Cardiac septum (tissue), 1 donor: ENCODE measurements at places on chromosomes 4 and X. TPM values are rescaled to one million over a fixed set of nuclear protein-coding genes. Genes with fewer than 3 reads are reported as not detected.

GRCh38 chrX:15293451-15293850 lies 22.0 kb downstream of the ASB11 start:
- DNase-seq, result no peak

GRCh38 chr4:165502916-165503907 lies 124.4 kb downstream of the CPE start:
- DNase-seq, result no peak

- DNase-seq, result no peak
Measured at GRCh38 chr4:189177130-189177529, 763.5 kb upstream of the FRG1 start.

GRCh38 chrX:46573892-46574773 lies 568 bp downstream of the CHST7 start:
- DNase-seq, result no peak

- DNase-seq, result no peak
Measured at GRCh38 chrX:154546354-154547244, at the start of gene G6PD. Gene G6PD (minus strand): TSS chrX:154546846. CDS start chrX:154546155, 691 bp downstream.

DNA sequence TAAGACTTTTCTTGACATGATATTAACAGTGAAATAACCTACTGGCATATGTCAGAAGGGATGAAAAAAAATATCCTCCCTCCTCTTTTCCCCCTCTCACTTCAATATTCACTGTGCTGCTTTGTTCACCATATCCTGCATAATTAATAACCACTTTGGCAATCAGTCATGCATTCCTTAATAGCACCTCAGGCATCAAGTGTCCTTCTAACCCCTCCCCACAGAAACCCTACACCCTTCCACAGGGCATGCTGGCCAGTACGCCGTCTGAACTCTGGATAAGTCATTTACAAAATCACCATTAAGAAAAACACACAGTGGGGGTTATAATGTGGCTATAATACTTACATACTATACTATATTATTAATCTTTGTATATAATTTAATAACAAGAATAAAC lies 165.9 kb downstream of the PDGFC start:
- no peak for DNase-seq

DNA sequence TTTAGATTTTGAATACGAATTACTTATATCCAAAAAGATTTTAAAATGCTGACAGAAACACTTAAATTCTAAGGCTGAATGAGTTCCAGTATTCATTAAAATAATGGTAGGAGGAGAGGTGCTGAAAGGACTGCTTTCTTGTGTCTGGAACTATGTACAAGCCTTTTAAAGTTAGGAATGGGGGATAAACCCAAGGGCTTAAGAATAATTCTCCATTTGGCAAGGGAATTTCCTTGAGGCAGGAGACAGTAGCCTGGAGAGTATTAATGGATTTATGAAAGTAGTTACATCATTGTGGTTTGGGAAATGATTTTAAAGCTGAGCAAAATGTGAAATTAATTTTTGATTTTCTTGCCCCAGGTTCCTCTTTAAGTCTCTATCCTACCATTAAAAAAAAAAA lies 266.5 kb upstream of the KCNIP4 start:
- DNase-seq, result no peak

GRCh38 chr4:53103481-53103880 lies 241.4 kb downstream of the RASL11B start:
- DNase-seq, result no peak

DNA sequence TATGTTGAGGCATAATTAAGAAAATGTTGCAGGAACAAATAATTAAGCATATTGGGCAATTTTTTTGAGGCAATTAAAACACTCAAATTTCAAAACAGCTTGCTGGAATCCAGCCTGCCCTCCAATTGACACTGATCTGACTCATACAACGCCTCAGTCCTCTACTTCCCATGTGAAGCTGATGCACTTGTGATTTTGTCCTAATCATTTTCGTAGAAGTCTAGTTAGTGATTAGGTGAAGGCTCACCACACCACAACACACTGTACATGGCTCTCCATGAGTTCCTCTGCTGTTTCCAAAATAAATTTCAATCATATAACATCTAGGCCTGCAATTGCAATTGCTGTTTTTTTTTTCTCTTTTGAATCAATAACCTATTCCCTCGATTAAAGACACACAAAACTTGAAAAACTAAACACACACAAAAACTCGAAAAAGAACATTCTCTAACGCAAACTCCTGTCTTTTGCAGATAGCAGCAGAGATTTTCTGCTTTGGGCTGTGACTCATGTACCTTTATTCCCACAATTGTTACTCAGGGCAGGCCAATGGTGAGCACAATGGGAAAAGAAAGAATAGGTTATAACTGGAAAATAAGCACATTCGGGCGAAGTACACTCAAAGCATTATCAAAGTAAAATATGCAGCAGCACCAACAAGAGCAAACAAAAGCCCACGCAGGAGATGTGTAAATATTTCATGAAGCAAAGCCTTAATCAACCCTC lies 1.7 kb downstream of the GPRIN3 start:
- DNase-seq, result no peak

DNA sequence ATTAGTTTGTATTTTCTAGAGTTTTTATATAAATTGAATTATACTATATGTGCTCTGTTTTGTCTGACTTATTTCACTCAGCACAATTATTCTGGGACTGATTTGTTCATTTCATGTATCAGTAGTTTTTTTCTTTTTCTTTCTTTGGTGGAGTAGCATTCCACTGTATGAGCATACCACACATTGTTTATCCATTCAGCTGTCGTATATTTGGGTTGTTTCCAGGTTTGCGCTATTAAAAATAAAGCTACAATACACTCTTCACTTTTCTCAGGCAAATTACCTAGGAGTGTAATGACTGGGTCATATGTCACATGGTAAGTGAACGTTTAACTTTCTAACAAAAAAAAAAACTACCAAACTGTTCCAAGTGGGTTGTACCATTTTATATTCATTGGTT lies 9.6 kb upstream of the OTUD4 start:
- no peak for DNase-seq

- no peak for DNase-seq
Measured at GRCh38 chr4:21991050-21991449, 42.5 kb upstream of the KCNIP4 start.

DNA sequence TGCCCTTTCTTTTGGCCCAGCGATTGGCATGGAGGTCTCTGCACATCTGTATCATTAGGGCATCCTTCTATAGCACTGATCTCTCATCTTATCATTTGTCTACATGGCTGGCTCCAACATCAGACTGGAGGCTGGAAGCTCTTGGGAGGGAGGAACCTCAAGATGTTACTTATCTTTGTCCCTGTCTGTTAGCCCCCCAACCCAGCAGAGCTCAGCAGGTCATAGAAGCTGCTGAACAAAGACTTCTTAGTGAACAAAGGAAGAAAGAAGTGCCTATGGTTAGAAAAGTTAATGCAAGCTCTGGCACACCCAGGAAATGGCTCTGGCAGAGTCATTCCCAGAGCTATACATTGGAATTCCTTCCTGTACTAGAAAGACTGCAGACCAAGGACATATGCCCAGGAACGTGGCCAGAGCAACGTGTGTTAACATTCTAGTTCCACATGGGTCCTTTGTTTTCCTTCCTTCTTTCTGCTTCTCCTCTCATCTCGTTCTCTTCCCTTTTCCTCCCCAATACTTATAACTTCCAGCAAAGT lies 74.0 kb downstream of the SEL1L3 start:
- no peak for DNase-seq

GRCh38 chr4:115154826-115155225 lies 41.4 kb upstream of the NDST4 start:
- no peak for DNase-seq

GRCh38 chr4:114998316-114998715 lies 115.1 kb downstream of the NDST4 start:
- no peak for DNase-seq

DNA sequence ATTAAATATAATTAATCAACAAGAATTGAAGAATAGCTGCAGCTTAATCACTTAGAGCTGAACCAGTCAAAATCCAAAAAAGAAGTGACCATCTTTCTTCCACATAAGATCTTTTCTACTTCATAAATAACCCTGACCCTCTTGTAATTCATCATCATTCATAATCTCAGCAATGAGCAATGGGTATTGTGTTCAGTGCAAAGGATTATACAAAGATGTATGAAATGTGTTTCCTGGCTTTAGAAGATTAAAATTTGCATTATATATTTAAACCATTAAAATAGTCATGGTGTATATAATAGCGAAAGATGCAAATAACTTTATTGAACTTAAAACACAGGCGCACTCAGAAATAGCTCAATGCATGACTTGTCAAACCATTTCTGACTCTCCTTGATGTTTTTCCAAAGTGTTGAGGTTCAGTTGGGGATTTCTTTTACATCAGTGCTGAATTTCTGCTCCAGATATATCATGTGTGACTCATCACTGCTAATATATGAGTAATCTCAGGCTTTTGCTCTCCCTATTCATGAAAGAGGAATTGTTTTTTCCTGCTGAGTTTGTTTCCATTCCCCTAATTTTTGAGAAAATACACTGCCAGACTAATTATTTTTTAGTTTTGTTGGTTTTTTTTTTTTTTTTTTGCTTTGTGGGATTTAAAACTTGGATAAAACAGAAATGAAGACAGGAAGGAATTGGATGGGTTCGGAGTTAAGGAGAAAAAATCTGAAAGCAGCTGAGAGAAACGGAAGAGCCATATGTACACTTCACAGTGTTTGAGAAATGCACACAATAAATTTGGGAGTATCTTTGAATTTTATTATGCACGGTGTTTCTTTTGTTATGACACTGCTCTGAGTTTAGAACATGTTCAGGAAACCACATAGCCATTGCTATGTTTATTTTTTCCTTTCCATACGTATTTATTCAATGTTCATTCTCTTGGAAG lies 290.1 kb upstream of the PCDH7 start:
- no peak for DNase-seq

DNA sequence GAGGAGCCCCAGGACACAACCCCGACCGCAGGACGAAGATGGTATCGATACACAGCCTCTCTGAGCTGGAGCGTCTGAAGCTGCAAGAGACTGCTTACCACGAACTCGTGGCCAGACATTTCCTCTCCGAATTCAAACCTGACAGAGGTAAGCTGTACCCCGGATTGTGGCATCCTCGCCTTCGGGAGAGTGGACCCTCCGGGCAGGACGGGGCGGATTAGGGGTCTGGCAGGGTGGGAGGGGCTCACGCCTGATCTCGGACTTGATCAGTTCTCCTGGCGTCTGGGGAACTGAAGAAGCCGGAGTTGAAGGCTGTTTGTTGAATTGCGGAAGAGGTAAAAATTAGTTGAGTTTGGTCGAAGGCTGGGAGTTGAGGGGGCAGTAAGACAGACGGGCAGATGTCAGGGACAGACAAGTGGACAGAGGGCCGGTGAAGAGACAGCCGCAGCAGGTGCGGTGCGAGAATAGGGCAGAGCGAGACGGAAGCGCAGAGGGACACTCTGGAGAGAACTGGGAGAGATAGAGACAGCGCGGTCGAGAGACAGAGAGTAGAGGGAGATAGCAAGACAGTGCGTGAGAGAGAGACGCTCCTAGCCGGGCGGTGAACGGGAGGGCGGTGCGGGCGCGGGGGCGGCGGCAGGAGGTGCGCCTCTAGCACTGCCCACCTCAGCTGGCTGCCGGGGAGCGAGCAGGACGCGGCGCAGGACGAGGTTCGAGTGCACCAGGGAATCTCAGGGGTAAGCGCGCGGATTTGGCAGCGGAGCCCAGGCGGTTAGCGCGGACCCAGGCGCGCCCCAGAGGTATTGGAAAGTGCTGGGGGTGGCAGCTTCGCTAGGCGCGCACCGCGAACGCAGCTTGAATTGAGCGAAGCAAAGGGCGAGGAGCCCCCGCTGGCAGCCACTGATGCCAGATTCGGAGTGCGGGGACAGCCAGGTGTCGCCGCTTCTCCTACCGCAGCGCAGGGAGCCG lies 23.9 kb downstream of the ARHGAP36 start:
- DNase-seq, result no peak

- DNase-seq, result no peak
Measured at GRCh38 chr4:87196927-87197326, 23.5 kb downstream of the KLHL8 start.

DNA sequence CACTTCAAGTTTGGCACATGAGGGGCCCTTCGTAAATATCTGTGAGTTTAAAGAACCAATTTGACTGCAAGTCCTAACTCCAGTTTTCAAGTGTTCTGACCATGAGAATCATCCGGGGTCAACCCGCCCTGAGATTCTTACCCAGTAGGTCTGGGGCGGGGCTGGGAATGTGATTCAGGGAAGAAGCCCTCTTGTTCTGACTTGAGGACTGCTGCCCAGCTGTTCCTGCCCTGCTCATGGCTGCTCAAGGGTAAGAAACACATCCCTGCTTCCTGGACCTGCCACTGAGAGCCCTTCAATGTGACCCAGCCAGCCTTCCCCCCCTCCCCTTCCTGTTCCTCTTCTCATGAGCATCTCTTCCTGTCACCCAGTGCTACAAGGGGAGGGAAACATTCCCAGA lies 92.7 kb upstream of the PGRMC2 start:
- no peak for DNase-seq

DNA sequence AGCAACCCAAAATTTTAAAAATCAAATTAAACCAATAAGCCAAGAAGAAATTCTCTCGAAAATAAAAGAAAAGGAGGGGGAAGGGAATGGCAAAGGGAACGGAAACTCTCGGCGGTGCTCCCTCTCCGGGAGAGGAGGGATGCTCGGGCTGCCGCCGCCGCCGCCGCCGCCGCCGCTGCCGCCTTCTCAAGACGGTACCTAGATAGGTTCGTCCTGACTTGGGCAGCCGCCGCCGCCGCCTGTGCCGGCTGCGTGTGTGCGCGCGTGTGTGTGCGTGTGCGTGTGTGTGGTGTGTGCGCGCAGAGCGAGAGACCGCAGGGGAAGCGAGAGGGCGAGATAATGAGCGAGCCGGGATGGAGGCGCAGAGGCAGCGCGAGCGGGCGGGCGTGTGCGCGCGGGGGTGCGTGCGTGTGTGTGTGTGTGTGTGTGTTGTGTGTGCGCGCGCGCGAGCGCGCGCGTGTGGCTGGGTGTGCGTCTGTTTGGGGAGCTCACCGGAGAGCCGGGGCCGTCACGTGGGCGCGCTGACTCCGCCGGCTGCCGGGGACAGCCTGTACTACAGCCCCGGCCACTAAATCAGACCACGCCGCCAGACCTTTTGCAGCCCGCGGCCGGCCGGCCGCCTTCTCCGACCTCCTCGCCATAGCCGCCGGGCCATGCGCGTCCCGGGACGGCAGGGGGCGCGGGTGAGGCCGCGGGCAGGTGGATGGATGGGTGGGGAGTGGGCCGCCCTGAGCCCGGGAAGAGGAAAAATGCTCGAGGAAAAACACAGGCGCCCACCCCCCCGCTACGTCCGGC lies 111.6 kb downstream of the DHX15 start:
- peak; percentile 86 for DNase-seq

The SERPINA7 gene
- total RNA-seq, result not detected

The MFAP3L gene
- 1.2 TPM for total RNA-seq

The CENPVL1 gene
- not detected for total RNA-seq

The NAP1L2 gene
- total RNA-seq, result 10.7 TPM

The LGI2 gene
- total RNA-seq, result 5.0 TPM

The FGFBP2 gene
- total RNA-seq, result 2.6 TPM

The MAGEA9B gene
- total RNA-seq, result not detected
